ENCODE measurements at places on chromosomes 12 and 14. TPM values are rescaled to one million over a fixed set of nuclear protein-coding genes. Genes with fewer than 3 reads are reported as not detected.

Gene NOVA1
- 13.1 TPM for total RNA-seq

Gene ADAM21
- not detected for total RNA-seq

Gene HCAR3
- 0.37 TPM for total RNA-seq

Gene LDHB
- total RNA-seq = 315 TPM

Gene IGF1
- total RNA-seq = 267 TPM

Gene FOXN4
- total RNA-seq = not detected

Gene HOXC9
- total RNA-seq = 7.0 TPM

Gene RNU6-7
- total RNA-seq = not detected

Gene GPD1
- total RNA-seq = 4.5 TPM

Gene DDN
- not detected for total RNA-seq

Gene ACADS
- total RNA-seq = 15.7 TPM

Gene PELI2
- 16.0 TPM for total RNA-seq

Gene HOXC10
- total RNA-seq = 35.5 TPM

Gene EVL
- total RNA-seq = 47.1 TPM

Gene PLEKHG7
- not detected for total RNA-seq

Gene LMO3
- 80.4 TPM for total RNA-seq

Gene CD4
- 36.0 TPM for total RNA-seq

Gene LRTM2
- total RNA-seq = not detected

Gene KRT75
- total RNA-seq = not detected
